ENCODE measurements at places on chromosomes 16 and 17. TPM values are rescaled to one million over a fixed set of nuclear protein-coding genes. Genes with fewer than 3 reads are reported as not detected.

RNF222 gene
- total RNA-seq, result 3.3 TPM

CEP295NL gene
- total RNA-seq, result 10.2 TPM

IQCK gene
- 11.4 TPM for total RNA-seq

E2F4 gene
- 23.5 TPM for total RNA-seq

PRM3 gene
- total RNA-seq, result not detected

HOXB6 gene
- 2.9 TPM for total RNA-seq

ZNF286A gene
- 28.9 TPM for total RNA-seq

CD300E gene
- 1.2 TPM for total RNA-seq

CACNG1 gene
- total RNA-seq, result 5.4 TPM

OR4D1 gene
- total RNA-seq, result not detected

MYH3 gene
- 1,094 TPM for total RNA-seq

STX1B gene
- 0.89 TPM for total RNA-seq

GRB2 gene
- 41.7 TPM for total RNA-seq

CD300LB gene
- total RNA-seq, result 0.59 TPM

PLXDC1 gene
- 5.4 TPM for total RNA-seq

CBFA2T3 gene
- total RNA-seq, result 1.7 TPM

PRSS53 gene
- total RNA-seq, result 1.5 TPM

NPIPA2 gene
- not detected for total RNA-seq

Data from skin of body (tissue), 3 donors.